T-cell (primary cell): ENCODE measurements at places on chromosomes 1 and 21.

DNA sequence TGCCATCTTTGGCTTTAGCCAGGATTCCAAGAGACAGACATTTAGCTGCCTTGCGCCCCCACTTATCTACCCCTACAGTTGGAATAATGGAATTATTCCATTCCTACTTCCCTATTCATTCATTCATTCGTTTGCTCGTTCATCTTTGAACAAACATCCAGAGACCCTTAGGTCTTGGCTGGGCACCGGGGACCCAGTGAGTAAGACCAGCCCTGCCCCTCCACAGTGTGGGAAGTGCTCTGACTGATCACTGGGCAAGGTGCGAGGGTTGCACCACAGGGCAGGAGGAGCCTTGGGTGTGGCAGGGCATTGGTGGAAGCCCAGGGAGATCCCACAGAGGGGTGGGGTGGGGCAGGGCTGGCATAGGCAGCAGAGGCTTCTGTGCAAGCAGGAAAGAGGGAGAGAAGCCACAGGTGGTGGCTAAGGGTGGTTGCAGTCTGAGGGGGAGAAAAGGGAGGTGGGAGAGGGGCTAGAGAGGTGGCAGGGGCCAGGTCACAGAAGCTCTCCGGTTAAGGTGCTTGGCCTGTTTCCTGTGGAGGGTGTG lies 35.0 kb upstream of the TMEM61 start:
- DNase-seq = no peak

DNA sequence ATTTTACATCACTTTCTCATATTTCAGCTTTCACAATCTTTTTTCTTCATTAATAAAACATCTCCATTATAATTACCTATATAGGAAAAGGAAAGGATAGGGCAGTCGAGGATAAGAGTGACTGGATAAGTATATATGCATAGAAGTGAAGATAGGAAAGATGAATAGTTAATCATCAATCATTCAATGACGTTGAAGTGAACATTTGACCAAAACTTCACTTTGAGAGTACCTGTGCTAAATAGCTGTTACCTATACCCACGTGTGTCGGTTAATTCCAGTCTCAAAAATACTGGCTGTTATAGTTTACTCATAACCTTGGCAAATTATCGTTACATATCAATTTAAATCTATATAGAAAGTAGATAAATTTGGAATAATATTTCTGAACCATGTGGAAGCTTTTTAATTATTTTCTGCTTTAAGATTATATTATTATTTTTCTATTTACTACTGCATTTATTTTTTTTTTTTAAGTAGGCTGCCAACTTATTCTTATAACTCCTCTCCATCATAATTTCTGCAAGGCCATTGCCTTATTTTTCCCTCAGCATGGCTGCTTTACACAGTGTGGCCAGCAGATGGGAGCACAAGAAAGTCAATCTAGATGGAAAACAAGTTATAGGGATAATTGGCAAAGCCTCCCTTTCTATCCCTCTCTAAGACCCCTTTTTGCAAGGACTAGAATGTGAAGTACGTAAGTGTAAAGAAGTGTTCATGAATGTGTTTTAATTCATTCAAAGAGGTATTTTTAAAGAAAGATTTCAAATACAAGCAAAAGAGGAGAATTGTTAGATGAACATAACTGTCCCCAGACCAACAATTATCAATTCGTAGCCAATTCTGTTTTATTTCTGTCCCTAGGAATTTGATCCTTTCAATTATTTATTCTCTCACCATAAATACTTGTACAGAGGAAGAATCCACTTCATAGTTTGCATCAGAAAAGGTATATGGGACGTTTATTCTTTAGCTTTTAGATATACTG lies 290.4 kb downstream of the KCNT2 start:
- DNase-seq = no peak

DNA sequence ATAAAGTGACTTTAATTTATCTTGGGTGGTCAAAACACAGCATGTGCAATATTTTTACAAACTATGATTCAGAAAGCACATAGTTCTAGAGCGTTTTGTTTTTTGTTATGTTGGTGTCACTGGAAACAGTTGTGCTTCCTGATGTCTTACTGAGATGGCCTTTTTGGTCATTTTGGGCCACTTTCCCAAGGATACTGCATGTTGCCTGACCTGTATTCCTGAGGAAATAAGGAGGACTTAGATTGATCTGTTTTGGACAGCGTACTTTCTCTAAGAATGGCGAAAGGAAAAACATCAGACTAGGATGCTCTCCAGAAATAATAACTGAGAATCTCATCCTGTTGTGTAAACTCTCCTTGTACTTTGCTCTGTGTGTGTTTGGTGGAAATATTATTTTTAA lies 451.2 kb downstream of the USP25 start:
- DNase-seq = no peak

DNA sequence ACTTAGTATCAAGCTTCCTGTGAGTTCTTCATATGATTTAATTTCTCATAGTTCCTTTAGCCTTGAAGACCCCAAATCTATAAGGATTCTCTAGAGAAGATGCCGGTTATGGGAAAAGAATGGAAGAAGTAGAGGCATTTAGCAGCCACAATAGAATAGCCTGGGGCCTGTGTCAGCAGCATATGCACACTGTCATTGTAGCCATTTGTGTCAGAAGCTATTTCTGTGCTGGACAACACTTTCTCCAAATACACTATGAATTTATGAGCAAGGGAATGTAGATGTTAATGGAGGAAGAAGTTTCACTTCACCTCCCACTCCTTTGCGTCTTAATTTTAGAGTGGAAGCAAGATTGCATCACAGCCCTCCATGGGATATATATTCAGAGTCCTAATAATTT lies 17.4 kb downstream of the JAM2 start:
- no peak for DNase-seq

DNA sequence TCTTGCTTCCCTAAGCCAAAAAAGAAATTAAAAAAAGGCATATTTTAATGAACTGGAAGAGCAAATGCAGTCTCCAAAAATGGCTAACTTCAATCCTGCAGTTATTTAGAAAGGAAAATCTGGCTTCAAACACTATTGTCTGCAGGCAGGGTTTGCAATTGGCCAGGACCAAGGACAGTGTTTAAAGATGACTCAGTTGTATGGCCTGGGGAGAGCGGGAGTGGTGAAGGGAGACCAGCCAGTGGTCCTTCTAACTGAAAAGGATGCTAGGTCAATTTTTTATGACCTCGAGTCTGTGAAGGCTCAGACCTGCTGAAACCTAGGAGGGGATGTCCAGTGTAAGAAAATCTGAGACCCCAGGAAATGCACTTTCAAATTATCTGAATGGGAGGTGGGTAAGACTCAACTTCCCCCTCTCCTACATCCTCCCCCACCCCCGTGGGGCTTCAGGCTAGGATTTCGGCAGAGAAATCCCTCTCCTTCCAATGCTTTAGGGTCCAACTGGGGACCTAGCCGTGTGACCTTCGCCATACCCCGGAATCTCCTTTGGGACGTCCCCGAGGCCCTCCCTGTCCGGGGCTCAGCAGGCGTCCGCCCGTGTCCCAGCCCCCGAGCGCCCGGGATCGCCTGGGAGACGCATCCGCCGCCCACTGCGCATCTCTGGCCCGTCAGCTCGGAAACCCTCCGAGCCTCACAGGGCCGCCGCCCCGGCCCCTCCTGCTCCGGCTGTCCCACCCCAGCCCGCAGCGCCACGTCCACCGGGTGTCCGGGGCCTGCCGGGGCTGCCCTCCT lies 602 bp upstream of the RIMKLA start:
- DNase-seq = no peak

DNA sequence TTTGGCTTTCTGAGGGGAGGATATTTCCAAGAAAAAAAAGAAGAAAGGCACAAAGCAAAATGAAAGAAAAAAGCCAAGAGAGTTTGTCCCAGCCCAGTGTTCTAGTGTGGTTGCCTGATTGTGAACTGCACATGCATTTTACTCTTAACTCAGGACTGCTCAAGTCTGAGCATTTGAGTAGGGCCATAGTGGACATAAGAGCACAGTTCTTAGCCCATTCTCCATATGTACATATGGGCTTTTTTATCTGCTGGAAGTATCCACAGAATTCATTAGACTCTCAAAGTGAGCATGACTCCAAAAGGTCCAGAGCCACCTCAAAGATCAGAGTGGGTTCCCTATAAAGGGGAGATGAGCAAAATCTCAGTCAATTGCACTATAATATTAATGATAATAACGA lies 13.6 kb upstream of the DDX59 start:
- no peak for DNase-seq

DNA sequence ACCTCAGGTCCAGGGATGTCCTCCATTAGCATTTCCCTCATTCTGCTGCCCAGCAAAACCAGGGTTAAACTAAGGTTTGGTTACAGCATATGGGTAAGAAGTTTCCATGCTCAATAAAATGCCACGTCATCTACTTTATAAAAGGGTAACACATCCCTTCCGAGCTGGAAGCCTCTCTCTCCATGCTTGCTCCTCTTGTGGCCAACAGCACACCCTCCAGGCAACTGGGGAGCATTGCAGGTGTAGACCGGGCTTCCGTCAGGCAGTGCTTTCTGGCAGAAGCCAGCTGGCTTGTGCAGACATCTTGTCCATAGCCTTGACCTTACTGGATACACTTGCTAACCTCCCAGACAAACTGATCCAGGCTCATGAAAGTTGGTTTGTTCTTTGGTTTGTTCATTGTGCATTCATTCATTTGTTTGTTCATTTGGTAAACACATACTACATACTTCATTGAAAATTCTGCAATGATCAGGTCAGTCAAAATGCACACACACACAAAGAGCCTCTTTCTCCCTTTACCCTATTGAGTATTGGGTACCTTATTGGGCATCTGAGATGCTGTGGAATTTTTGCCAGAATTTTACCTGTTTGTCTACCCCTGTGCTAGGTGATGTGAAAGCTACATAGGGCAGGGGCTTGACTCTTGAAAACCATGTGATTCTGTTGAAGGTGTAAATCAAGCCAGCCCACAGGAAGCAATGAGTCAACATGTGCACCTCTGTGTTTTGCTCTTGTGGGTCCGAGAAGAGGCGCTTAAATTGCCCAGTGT lies 422.8 kb downstream of the CAMTA1 start:
- DNase-seq = no peak

DNA sequence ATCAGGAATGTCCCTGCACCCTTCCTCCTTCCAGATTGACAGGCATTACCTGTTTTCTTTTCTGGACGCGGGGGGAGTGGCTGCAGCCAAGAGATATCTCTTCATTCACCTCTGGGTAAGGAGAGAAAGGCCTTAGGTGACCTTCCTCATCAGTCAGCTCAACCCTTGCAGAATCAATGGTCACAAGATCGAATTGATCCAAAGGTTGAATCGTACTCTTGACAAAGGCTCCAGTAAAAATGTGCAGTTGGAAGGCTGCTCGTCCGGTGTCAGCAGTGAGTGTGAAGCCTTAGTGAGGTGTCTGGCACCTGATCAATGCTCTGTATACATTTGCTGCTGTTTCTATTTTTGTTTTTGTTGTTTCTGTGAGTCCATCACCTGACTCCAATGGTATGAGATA lies 282.6 kb upstream of the AJAP1 start:
- DNase-seq = no peak

DNA sequence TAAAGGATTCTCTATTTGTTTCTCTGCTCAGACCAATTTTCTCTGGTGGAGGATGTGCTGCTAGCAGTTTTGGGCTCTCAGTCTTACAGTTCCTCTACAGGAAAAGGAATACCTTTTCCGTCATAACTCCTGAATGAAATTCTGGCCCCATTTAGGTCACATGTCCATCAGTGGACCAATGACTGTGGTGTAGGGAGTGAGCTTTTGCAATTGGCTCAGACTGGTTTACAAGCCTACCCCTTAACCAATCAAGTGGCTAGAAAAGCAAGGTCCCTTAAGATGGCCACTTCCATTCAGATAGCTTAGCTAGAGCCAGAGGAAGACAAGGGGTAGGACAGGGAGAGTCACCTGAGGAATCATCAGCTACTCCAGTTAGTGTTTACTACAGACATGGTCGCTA lies 16.4 kb upstream of the ZNF281 start:
- DNase-seq = no peak

DNA sequence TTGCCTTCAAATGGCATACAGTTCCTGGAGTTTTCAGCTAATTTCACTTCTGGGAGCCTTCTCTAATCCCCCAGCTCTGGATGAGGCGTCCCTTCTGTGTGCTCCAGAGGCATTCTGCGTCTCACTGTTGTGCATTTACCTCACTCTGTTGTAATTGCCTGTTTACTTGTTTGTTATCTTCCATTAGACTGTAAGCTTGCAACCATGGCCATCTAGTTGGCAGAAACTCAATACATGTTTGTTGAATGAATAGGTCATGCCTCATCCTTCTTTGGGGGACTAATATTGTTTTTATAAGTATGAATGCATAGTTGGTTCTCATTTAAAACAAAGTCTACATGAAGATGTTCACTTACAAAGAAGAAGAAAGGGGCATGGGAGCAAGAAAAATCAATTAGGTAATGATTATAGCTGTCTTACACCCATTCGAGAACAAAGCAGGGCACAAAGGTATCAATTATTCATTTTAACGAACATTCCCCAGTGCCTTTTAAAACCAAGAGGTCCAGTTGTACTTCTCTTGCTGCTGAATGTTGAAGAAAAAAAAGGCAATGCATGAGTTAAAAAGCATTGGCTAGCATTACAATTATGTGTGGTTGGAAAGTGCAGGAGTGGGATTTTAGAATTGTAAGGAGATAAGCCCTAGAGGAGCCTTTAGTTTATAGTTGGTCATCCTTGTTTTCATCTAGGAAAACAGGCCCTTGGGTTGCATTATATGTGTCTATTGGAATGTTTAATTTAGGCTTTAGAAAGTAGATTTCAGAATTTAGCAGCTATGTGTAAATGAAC lies 6.0 kb downstream of the RGL1 start:
- no peak for DNase-seq

DNA sequence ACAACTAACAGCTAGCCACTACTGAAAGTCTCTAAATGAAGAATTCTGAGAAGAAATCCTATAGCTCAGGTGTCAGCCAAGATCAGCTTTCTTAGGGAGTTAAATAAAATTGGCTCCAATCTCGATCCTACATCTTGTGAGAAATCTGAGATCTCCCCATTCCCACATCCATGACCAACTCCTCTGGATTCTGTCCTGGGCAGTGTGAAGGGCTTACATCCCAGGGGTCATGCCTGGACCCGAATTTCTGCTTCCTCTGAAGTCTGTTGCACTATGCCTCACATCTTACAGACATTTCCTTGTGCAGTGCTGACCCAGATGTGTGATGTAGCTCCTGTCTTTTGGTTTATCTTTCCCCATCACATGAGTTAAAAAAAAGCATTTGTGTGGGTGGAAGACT lies 4.8 kb upstream of the TNN start:
- DNase-seq = no peak

DNA sequence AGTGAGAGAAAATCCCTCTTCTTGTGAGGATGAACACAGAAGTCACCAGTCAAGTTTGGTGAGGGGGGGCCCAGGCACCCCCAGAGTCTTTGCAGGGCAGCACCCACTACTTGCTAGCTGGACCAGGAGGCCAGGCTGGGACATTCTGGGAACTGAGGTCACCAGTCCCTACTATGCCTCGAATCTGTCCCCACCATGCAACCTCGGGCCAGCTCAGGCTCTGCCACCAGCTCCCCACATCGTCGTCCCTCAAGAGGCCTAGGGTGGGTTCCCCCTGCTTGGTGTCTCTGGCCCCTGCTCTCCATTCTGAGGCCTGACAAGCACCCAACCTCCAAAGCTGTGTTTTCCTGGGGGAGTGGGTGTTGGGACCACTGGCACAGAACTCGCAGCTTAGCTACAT lies 22.2 kb upstream of the ZNF678 start:
- DNase-seq = no peak
